ENCODE measurements at places on chromosomes 6 and 20.

- no peak for DNase-seq
Measured at GRCh38 chr6:95973976-95974375, 41.8 kb upstream of the FUT9 start.

DNA sequence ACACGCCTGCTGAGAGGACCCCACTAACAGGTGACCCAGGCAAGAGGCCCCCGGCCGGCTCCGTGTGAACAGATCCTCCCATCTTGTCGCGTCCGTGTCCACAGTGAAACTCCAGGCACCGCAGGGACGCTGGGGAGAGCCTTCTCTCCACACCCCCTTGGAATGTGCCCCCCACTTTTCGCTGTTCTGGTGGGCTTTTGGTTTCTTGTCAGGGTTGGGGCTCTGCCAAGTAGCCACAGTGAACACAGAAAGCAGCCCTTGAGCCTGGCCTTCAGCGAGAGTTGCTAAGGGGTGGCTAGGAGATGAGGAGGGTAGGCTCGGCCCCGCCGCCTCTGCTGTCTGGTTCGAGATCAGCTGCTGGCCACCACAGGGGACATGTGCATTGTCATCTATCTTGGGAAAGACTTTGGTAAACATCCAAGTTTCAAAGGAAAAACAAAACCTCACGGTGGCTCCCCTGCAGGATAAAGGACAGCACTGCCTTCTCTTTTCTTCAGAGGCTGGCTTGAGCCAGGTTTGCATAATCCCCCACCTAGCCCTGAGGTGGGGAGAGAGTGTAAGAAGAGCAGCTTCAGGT, 22.7 kb downstream of the SYNDIG1 start:
- no peak for DNase-seq

- no peak for DNase-seq
Measured at GRCh38 chr6:137823826-137824555, 43.1 kb upstream of the TNFAIP3 start.

DNA sequence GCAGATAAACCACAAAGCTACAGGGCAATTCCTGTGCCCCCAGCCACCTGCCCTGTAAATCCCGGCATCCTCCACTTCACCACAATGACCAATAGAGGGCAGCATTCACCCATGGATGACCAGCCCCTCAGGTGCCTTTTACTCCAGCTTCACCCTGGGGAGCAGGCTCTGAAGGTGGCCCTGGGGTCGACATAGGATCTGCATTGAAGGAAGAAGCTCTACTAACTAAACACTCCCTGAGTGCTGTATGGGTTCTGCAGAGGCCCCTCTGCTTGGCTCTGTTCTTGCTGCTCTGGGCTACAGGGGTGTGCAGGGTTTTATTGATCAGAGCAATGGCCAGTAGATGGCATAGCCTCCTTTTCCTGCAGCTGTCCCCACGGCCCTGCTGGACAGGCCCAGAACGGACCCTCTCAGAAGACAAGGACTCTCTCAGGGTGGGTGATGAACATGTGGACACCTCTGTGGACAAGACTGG, 20.3 kb downstream of the CST4 start:
- peak; percentile 42 for DNase-seq

- DNase-seq, result no peak
Measured at GRCh38 chr6:43639984-43640800, 4.6 kb downstream of the MAD2L1BP start.

DNA sequence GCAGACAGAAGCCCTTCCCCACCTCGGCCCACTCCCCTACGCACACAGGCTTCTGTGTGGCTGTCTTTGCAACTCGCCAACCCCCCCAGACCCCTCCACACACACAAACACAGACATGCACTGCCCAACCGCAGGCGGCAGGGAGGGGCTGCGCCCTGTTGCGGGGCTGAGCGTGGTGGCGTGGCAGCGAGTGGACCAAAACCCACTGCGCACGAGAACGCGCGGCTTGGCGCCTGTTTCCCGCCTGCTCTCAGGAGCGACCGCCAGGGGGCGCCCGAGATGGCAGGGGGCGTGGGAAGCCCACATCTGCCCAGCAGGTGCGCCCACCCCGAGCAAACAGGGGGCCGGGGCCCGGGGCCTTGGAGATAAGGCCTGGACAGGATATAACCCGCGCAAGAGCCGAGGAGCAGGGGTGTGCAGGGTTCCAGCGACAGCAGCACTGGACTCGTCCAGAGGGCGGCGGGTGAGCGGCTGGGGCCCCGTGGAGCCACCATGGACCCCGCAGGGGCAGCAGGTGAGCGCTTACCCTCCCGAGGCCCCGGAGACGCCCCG, at the start of gene RBPJL:
Gene RBPJL, plus strand, starts transcription at position 410 of the 552 bp plus-strand sequence. Its CDS starts 83 bp downstream, at position 493.
- no peak for DNase-seq

DNA sequence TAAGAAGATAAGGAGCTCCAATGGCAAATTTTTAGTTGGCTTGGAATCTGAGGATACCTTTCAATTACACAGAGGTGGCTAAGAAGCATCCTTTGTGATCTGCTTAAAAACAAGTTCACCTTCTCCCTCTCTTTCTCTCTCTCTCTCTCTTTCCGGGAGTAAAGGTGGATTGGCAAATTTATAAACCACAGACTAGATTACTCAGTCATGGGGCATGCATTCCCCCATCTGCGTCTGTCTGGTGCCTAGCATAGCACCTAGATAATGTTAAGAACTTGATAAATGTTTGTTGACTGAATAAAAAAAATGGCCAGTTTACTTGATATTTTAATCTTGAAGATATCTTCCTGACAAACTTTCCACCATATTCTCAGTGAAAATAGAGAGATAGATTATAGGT, 312.3 kb downstream of the CDC5L start:
- DNase-seq, result no peak

DNA sequence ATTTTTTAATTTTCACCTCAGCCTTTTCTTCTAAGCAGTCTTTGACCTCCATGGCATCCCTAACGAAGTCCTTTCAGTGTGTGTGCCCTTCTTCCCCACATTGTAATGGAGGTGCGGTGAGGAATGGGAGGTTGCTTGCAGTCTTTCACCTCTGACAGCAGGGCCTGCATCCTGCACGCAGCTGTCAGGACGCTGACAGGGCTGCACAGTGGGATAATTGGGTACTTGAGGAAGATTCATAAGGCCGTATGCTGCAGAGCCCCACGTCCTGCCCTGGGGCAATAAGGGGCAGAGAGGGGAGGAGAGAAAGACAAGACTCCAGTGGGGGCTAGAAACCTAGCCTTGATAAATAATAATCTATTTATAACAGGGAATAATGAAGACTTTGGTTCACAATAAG, 184.7 kb downstream of the SAMD5 start:
- DNase-seq, result no peak

DNA sequence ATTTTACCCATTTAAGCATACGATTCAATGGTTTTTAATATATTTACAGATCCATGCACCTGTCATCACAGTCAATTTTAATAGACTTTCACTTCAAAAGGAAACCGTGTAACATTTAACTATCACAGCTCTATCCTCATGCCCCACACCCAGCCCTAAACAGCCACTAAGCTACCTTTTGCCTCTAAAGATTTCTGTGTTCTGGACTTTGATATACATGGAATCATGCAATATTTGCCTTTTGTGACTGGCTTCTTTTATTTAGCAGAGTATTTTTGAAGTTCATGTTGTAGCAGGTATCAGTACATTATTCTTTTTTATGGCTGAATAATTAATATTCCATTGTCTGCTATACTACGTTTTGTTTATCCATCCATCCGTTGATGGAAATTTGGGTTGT, 50.3 kb upstream of the STX16 start:
- no peak for DNase-seq

- DNase-seq, result no peak
Measured at GRCh38 chr6:161244725-161245124, 29.1 kb downstream of the AGPAT4 start.

GRCh38 chr20:14449323-14449722, 111.9 kb upstream of the FLRT3 start:
- no peak for DNase-seq

- DNase-seq, result no peak
Measured at GRCh38 chr20:32536851-32537656, 48.1 kb downstream of the NOL4L start.

GRCh38 chr6:134394208-134394607, 76.3 kb upstream of the SGK1 start:
- DNase-seq, result no peak

DNA sequence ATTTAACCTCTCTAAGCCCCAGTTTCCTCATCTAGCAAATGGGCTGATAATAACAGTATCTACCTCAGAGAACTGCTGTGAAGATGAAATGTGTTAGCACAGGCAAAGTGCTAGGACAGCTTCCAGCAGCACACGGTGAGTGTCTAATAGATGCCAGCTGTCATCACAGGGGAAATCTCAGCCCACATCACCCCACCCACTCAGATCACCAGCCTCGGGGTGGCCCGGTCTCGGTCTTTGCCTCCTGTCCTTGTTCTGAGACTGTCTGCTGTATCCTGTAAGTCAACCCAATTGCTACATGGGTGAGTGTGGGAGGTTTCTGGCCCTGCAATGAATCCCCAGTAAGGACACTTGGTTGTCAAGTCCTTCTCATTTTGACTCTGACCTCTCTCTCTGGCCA, 99.5 kb upstream of the ZNFX1 start:
- no peak for DNase-seq

- DNase-seq, result peak; percentile 97
Measured at GRCh38 chr20:63977739-63978276, 1.6 kb downstream of the SAMD10 start.

GRCh38 chr6:12228447-12229146, 61.6 kb upstream of the EDN1 start:
- no peak for DNase-seq

GRCh38 chr6:168709991-168710390, 269.0 kb downstream of the SMOC2 start:
- DNase-seq, result no peak

GRCh38 chr6:149055195-149055899, 262.2 kb upstream of the TAB2 start:
- DNase-seq, result no peak

GRCh38 chr6:134787261-134787877, 162.5 kb downstream of the ALDH8A1 start:
- DNase-seq, result no peak

DNA sequence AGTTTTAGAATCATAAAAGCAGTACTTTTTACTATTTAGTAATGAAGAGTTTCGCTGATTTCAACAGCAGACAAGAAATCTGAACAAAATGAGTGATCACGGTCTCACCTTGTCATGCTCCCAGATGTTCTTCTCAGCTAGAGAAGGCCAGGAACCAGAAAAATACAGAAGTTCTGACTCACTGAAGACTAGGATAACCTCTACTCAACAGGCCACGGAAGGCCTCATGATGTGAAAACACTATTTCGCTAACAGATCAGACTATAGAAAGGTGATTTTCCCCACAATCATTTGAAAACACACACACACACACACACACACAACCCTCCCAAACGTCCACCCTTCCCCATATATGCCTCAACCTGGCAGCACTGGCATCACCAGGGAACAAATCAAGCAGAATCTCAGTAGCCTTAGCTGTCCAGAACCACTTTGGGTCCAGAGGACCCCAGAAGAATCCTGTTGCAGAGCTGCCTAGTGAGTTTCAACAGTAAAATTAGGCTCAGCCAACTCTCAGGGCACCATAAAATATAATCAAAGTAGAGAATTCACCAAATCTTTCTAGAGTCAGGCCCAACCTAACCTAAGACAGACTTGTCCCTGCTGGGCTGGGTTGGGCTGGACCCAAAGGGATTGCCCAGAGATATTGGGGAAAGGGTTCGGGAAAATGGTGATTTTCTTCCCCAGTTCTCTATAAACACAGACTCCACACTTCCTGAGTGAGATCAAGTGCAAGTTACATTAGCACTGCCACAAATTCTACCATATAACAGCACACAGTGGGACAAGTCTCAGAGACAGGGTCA, 7.9 kb downstream of the EXOC2 start:
- DNase-seq, result peak; percentile 37

DNA sequence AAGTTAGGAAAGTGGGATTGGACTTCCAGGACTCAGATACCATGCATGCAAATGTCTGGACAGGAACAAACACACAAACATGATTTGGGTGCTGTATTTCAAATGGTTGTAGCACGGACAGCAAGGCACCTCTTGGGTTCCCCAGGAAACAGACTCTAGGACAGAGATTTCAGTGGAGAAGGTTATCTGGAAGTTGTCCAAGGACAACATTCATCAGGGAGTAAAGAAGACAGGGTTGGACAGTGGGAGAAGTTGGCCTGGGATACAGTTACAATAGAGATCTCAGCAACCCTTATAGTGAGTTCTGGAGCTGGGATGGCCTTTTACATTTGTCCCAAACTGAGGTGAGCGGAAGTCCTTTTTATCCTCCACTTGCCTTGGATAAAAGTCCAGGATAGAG, 19.8 kb upstream of the TINAG start:
- DNase-seq, result no peak

DNA sequence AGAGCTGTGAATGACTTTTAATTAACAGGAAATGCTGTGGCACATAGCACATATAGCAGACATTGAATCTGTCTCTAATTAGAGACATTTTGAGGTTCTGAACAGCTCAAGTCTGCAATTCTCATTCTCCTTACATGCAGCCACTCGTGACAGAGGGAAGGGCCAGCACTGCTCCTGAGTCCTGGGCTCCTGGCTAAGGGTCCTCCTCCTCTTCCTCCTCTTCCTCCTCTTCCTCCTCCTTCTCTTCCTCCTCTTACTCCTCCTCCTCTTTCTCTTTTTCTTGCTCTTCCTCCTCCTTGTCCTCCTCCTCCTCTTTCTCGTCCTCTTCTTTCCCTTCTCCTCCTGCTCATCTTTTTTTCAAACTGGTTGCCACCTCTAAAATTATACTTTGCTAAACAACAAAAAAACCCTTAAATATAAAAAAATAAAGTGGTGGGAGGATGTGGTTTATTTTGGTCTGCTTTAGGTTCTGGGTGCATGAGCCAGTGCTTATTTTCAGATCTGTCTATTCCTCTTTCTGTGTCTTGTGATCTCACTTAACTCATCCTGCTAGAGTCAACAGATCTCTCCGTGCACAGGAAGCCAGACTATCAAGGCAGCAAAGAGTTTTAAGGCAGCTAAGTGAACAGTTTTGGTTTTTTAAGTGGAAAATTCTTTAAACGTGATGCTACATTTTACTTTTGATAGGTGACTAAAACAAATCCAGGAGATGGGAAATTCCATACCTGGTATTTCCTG, 159.3 kb downstream of the CD83 start:
- no peak for DNase-seq

DNA sequence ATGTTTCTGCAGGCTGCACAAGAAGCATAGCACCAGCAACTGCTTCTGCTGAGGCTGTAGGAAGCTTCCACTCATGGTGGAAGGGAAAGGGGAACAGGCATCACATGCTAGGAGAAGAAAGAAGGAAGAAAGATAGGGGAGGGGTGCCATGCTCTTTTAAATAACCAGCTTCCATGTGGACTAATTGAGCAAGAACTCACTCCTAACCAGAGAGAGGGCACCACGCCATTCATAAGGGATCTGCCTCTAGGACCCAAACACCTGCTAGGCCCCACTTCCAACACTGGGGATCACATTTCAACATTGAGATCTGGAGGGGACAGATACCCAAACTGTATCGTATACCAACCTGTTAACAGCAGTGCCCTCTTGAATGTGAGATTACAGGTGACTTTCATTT, 46.9 kb upstream of the ARMC2 start:
- DNase-seq, result no peak

Data from H54 (cell line).